ENCODE measurements at places on chromosomes 12 and 14.

- DNase-seq = no peak
Measured at GRCh38 chr12:1816730-1817348, 3.5 kb upstream of the LRTM2 start.

GRCh38 chr12:11861155-11861863, 209.4 kb upstream of the BCL2L14 start:
- no peak for DNase-seq

- no peak for DNase-seq
Measured at GRCh38 chr12:122845041-122845864, 10.0 kb downstream of the HIP1R start.

- DNase-seq = no peak
Measured at GRCh38 chr12:130948751-130949150, 5.0 kb upstream of the ADGRD1 start.

- no peak for DNase-seq
Measured at GRCh38 chr12:1003600-1004271, 12.7 kb downstream of the ERC1 start.

GRCh38 chr14:50812180-50812579, 18.8 kb downstream of the NIN start:
- no peak for DNase-seq

- DNase-seq = peak; percentile 16
Measured at GRCh38 chr12:25364529-25365339, 114.0 kb upstream of the KRAS start.

DNA sequence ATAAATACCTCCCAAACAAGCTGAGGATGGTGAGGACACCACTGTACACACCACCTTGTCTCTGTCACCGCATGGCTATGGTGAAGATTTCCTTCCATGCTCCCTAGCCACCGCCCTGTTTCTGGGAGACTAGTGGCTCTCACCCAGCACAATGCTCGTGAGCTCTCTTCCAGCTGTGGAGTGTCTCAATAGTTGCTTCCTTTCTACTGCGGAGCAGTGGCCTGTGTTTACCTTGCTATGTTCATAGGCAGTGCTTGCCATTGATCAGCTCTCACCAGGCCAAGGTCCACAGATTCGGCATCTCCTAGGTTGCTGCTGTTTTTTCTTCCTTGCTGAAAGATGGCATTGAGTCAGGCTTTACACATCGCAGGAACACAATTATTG, 313.6 kb upstream of the RTL1 start:
- DNase-seq = no peak

DNA sequence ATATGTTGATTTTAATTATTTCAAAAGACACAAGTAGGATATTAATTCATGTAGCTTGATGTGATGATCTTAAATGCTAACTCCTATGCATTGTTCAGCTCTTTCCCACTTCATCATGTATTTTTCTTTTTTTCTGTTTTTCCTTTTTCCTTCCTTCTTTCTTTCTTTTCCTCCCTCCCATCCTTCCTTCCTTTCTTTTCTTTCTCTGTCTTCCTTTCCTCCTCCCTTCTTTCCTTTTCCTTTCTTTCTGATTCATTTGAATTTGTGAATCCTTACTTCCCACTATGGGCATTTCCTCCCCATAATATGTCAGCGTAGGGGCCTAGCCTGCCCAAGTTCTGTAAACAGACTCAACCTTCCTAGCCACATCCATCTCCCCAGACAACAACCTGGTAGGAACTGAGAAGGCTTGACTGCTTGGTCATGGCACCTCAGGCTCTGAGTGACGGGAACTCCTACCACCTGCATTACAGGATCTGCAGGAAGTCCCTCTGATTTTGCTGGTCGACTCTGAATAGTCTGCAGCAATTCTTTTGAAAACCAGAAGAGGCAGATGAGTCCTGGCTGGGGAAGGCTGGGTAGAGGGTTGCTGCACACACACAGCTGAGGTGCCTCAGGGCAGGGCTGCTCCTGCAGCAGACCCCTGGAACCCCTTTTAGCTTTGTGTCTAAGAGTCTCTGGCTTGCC, 33.4 kb upstream of the BHLHE41 start:
- no peak for DNase-seq

- DNase-seq = no peak
Measured at GRCh38 chr14:103931422-103931821, 3.2 kb downstream of the TDRD9 start.

DNA sequence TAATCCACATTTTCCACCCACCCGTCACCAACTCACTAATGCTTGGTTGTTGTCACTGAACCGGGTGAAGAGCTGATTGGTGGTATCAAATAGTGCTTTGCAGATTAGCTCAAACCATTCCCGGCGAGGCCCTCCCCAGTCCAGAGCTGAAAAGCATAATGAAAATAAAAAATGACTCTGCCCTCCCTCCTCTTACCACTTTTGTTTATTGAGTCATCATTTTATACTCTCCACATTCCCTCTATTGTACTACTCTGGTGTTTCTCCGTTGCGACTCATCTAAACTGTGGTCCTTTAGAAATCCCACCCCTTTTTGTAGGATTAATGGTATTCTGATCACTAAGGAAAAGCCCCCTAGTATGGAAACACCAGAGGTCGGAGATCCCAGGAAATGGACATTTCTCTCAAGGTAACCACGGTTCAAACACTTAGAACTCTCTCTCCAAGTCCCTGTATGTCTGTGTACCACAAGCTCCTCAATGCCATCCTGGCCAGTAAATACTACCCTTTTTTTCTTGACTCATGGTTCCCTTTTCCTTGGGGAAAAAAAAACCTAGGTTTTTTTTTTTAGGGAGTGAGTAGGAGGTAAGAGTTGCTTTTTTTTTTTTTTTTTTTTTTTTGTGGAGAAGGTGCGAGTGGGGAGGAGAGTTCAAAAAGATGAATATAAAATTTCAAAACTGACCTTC, 42.0 kb downstream of the AREL1 start:
- no peak for DNase-seq

DNA sequence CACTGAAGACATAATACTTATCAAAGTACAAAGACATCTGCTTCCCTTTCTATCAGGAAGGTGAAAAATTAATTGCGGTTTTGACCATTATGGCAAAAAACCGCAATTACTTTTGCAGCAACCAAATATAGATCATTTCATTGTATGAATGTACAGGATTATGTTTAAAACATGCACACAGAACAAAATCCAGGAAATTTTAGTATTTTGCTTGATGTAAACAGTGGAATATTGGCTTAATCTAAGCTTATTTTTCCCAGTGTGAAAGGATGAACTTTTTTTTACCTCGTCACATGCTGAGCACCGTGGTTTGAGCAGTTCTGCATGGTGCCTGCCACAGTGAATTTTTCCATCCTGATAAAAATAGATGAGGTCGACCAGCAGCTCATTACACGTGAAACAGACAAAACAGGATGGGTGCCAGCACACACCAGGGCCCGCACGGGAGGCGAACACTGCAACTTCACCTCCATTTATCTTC, 121.2 kb downstream of the PRICKLE1 start:
- DNase-seq = no peak

- DNase-seq = no peak
Measured at GRCh38 chr14:53020193-53020932, 69.5 kb upstream of the FERMT2 start.

DNA sequence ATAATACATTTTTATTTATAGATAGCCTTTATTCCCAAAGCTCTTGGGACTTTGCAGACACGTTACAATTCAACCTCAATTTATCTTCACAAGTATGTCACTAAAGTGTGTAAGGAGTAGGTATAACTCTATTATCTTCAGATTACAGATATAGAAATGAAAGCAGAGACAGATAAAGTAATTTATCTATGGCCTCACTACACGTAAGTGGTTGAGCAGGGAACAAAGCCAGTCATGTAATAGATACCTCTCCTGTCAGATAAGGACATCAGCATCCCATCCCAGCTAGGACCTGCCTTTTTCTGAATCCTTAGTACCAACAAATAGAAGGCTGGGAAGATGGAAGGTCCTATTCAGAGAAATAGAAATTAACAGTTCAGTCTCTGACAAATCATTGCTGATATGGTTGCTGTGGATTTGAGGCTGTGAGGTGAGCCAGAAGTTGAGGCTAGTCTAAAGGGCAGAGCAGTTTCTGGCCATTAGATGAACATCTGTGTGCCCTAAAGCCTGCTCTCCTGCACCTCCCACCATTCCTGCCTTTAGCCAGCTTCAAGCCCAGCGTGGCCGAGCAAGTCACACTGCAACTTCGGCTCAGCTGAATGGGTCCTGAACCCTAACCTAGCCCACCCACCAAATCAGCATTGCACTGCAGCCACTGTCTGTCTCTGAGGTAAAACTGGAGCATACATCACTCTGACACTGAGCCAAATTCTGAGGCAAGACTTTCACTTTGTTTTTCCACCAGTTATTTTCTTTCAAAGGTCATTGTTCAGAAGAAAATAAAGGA, 71.1 kb upstream of the PLEKHA5 start:
- no peak for DNase-seq

DNA sequence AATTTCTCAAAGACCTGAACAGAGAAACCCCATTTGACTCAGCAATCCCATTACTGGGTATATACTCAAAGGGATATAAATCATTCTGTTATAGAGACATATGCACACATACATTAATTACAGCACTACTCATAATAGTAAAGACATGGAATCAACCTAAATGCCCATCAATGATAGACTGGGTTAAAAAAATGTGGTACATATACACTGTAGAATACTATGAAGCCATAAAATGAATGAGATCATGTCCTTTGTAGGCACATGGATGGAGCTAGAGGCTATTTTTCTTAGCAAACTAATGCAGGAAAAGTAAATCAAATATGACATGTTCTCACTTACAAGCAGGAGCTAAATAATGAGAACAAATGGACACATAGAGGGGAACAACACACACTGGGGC, 303.8 kb downstream of the BTG1 start:
- DNase-seq = no peak

- DNase-seq = no peak
Measured at GRCh38 chr14:57961786-57962060, 95.8 kb upstream of the SLC35F4 start.

- no peak for DNase-seq
Measured at GRCh38 chr14:43232261-43232660, 1274.8 kb downstream of the FSCB start.

DNA sequence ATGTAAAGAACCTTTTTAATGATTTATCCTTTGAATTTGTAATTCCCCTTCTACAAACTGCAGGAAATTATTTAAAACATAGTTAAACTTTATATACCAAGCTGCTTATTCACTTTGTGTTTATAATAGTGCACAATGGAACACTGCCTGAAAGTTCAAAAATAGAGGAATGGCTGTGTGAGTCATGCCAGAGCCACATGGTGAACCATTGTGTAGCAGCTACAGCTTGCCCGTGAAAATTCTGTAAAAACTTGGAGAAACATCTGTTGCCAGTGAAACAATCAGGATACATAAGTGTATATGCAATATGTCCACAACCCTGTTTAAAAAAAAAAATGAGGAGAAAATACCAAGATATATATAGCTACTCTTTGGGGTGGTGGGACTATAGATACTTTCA, 59.5 kb downstream of the VEZT start:
- no peak for DNase-seq

- DNase-seq = no peak
Measured at GRCh38 chr12:123005081-123005626, 24.7 kb downstream of the ARL6IP4 start.

DNA sequence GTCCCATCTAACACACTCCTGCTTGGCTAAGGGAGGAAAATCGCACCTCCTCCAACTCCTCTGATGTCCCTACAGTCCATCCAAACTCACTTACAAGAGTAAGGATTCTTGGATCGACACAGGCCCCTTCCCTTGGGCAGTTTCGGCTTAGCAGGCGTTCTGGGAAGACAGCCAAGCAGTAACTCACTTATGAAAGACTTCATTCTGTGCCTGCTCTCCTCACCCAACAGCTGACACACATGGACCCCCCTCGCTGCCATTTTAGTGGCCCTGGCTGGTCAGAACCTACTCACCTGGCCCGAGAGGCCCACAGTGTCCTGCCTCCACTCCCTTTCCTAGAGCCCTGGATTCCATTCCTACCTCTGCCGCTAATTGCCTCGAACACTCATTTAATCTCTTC, 52.3 kb upstream of the BCL2L14 start:
- DNase-seq = no peak

DNA sequence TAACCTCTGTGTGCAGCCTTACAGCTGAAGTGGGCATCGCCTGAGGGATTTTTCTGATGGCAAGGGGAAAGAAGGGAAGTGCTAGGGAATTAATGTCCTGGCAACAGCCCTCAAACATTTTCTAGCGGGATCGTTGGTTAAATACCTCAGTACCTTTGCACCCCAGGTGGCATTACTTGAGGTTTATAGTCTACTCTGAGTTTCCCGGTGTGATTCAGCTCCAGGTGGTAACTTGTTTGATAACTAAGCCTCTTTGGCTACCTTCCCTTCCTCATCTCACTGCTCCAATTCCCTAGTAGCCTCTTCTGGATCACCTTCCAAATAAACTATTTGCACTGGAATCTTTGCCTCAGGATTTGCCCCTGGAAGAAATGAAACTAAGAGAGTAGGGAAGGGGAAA, 237.0 kb upstream of the SSTR1 start:
- no peak for DNase-seq
